CD4-positive, alpha-beta T cell treated with Interleukin-17A for 1 hour (primary cell): ENCODE measurements at places on chromosomes 5 and 9.
A peak's percentile ranks its signal among the peaks of the same experiment; 100 is the strongest.

- no peak for DNase-seq
Measured at GRCh38 chr9:78143281-78144007, 92.4 kb upstream of the CEP78 start.

GRCh38 chr5:112878760-112879159, 17.7 kb downstream of the SRP19 start:
- peak; percentile 64 for DNase-seq

GRCh38 chr9:112971415-112971814, 40.6 kb downstream of the ZNF883 start:
- no peak for DNase-seq

- no peak for DNase-seq
Measured at GRCh38 chr9:24132244-24132643, 306.2 kb upstream of the ELAVL2 start.
